Hematopoietic multipotent progenitor cell treated with erythropoietin and hydrocortisone succinate and interleukin-3 and kit ligand, for 6 days (in vitro differentiated cells): ENCODE measurements at places on chromosomes 11 and 22.

- DNase-seq: no peak
Measured at GRCh38 chr11:3196161-3197043, 22.2 kb downstream of the MRGPRG start.

DNA sequence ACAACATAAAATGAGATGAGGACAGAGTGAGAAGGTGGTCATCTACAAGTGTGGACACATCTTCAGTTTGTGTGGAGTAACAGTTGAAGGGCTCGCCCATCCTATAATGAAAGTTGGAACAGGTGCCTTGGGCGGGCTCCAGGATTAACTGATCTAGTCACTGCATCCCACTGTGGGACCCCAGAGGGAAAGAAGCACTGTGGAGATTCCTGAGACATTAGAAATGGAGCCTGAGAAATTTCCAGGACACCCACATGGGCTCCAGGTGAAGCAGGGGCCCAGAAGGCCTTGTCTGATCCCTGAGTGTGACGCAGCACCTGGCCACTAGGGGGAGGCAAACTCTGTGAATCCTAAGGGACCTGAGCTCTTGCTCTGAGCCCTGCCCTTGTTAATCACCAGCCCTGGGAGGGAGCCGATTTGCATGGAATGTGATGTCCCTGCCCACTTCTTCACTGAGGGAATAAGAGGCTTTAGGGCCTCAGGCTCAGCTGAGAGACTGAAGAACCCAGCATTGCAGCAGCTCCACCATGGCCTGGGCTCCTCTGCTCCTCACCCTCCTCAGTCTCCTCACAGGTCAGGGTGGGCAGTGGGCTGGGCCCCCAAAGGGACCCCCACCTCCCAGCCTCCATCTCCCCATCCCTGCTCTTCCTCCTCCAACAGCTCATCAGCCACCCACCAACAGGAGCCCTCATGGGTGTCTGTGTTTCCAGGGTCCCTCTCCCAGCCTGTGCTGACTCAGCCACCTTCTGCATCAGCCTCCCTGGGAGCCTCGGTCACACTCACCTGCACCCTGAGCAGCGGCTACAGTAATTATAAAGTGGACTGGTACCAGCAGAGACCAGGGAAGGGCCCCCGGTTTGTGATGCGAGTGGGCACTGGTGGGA lies 98.4 kb downstream of the VPREB1 start:
- peak; percentile 64 for DNase-seq

DNA sequence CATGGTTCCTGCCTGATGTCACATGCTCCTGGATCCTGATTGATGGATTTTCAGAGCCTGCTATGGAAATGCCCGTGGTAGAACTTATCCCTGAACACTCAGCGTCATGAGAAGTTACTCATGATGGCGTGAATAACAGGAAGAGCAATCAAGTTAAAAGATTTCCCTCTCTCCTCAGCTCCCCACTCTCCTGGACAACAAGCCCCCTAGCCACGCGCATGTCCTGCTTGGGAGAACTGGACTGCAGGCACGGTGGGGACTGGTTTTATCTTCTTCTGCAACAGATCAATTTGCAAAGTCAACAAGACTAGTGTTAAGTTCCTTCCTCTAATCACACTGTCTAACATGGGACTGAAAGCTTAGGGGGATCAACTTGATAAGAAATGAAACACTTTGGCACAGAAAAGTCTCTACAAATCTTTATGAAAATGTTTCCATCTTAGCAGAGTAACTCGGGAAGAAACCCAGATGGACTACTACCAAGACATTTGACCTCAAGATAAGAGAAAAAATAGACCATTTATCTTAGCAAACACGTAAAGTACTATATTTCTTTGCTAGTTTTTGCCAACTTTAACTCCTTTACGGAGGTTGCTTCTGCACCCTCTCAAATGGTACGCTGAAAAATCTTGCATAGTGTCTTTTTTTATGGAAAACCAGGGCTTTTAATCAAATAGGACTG lies 27.6 kb downstream of the POU2AF1 start:
- no peak for DNase-seq

DNA sequence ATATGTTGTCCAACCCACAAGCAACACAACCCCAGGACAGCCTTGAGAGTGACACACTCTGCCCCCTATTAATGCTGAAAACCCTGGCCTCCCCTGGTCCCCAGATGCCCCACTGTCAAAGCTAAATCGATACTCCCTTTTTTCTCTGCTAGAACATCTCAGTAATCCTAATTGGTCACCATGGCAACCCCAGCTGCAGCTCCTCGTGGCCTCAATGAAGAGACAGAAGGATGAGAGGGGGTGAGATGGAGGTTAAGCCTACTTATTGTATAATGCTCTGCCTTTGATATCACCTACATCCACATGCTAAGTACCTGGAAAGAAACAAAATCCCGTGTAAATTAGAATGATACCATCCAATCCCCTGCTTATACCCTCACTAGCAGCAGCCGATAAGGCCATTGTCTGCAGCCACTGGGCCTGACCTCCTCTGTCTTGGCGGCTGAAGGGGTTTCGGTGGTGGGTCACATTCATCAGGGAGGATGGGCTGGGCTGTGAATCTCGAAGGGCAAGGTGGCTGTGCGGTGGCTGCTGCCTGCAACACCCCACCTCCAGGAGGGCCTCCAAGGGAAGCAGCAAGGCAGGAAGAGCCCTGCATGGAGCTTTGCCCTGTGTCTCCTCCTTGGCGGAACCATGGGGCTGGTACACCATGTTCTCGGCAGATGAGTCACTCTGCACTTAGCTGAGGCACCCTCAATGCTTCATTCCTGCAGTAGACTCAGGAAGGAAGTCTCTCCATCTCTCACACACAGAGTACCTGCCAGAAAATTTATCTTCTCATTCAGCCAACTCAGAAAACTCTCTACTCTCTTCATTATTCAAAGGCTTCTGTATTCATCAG lies 399.5 kb downstream of the BUD13 start:
- DNase-seq: no peak

- DNase-seq: no peak
Measured at GRCh38 chr22:27512283-27512761, 289.2 kb downstream of the MN1 start.

GRCh38 chr11:106625566-106625965 lies 392.7 kb downstream of the GUCY1A2 start:
- DNase-seq: no peak

DNA sequence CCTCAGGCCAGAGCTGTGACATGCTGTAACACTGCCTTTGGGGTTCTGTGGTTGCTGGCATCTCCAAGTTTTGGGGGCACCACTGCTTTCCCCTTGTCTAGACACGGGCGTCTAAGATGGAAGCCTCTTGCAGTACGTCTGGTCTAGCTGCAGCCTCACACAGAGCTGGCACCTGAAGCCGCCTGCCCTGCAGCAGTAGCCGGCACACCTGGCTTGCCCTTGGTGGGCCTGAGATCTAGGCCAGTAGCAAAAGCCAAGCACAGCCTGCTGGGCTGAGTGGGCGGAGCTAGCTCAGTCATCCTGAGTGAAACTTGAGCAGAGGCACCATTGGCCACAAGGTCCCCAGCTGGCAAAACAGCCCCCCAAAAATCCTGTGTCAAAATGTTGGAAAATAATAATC lies 154.2 kb downstream of the DLG2 start:
- no peak for DNase-seq

DNA sequence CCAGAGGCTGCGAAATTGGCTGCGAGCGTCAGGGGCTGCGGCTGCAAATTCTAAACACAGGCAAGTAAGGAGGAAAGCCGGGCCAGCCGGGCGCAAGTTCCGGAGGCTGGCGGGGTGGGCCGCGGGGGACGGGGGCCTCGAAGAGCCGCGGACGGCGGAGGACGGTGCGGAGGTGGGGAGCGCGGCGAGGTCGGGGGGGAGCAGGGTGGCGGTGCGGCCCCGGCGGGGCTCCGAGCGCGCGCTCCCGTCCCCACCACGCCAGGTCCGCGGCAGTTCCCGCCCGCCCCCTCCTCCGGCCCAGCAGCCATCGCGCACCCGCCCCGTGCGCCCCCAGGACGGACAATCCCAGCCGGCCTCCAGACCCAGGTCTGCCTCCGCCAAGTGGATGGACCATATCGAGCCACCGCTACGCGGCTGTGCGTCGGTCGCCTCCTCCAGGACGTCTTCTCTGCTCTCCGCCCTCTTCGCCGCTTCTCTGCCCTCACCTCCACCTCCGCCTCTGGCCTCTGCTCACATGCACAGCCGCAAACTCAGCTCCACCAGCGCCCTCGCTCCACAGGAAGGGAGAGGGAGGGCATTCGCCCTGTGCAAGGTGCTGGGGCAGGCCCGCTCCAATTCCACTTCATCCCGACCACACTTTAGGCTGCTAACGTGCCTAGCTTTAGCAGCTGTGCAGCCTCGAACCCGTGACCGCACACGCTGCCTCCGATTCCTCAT lies 7.2 kb downstream of the ELFN2 start:
- DNase-seq: no peak

- no peak for DNase-seq
Measured at GRCh38 chr11:42657169-42657568, 654.6 kb upstream of the API5 start.

GRCh38 chr11:9176550-9176949 lies 85.2 kb upstream of the SCUBE2 start:
- no peak for DNase-seq

GRCh38 chr11:116225236-116225635 lies 547.6 kb downstream of the BUD13 start:
- DNase-seq: no peak

DNA sequence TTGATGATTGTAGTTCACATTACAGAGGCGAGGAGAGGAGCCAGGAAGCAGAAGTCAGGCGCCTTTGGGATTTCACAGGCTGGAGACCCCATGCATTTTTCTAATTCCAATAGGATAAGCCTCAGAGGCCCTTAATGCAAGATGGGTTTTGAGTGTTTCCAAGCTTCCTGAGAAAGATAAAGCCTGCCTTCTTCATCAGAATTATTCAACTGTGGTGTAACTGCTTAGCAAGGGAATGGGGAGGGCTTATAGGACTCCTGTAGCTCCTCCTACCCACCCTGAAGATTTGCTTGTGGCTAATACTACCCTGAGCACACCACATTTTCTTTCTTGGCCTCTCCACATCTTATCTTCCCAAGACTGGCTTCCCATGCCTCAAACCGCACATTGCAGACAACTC lies 151.1 kb upstream of the ISX start:
- no peak for DNase-seq
